Mucosa of gallbladder (tissue), 1 donor: ENCODE measurements at places on chromosomes 2 and 18. TPM values are rescaled to one million over a fixed set of nuclear protein-coding genes. Genes with fewer than 3 reads are reported as not detected.

The KCNJ13 gene
- total RNA-seq, result 3.0 TPM

The DYTN gene
- total RNA-seq, result not detected

The IHH gene
- total RNA-seq, result 12.8 TPM

The ST8SIA5 gene
- 0.29 TPM for total RNA-seq

The SLC25A12 gene
- total RNA-seq, result 9.2 TPM

The CTNNA2 gene
- 0.37 TPM for total RNA-seq

The CELF4 gene
- total RNA-seq, result 3.8 TPM

The SPEG gene
- total RNA-seq, result 80.5 TPM

DNA sequence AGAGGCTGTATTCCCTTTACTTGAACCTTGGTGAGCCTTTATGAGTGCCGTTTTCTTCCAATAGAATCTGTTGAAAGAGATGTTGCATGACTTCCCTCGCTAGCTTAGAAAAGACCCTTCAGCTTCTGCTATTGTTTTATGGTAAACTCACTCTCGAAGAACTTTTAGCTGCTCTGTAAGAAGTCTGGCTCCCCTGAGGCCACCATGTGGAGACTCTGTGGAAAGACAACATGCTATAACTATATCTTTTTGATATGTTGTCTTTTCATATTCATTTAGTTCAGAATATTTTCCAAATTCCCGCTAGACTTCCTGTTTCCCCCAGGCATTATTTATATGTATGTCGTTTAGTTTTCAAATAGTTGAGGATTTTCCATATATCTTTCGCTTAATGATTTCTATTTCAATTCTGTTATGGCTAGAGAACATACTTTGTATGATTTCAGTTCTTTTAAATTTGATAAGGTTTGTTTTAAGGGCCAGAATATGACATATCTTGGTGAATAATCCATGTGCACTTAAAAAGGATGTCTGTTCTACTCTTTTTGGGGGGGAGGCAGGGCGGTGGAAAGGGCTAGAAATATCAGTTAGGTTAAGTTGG is 64.1 kb downstream of the PTPN4 start:
- no peak for DNase-seq

GRCh38 chr18:22167091-22167470 is 2.3 kb upstream of the GATA6 start:
- DNase-seq, result no peak

DNA sequence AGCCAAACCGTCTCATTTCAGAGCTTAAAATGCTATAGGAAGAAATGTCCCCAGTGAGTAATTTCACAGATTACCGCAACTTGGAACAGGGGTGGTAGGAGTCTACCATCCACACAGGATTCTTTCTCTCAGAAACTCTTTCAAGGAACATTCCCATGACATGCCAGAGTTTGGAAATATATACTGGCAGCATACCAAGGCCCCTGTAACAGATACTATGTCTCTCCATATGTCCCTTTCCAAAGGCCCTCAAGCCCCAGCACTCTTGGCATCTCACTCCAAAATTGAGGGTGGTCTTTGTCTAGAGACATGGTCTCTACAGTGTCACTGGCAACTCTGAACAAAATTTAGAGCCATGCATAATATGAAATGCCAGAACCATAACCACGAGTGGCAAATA is 11.0 kb downstream of the FIGLA start:
- DNase-seq, result no peak

DNA sequence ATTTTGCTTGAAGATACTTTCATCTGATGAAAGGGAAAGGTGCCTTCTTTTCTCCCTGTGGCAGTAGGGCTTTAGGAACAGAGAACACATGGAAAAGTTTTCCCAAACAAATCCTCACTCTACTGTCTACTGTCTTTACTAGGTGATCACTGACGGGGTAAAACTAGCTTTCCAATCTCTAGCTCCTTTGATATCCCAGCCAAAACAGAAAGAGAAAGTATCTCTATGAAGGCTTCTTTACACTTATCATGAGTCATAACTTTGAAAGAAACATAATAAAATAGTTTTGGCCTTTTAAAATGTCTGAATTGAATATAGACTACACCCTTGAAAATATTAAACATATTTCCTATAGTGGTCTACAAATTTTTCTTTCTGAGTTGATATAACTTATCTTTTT is 214.5 kb downstream of the DSEL start:
- no peak for DNase-seq

- no peak for DNase-seq
Observed at GRCh38 chr2:232541195-232541960, 1.9 kb downstream of the CHRNG start.

GRCh38 chr2:221195829-221196228 is 376.3 kb downstream of the EPHA4 start:
- no peak for DNase-seq

DNA sequence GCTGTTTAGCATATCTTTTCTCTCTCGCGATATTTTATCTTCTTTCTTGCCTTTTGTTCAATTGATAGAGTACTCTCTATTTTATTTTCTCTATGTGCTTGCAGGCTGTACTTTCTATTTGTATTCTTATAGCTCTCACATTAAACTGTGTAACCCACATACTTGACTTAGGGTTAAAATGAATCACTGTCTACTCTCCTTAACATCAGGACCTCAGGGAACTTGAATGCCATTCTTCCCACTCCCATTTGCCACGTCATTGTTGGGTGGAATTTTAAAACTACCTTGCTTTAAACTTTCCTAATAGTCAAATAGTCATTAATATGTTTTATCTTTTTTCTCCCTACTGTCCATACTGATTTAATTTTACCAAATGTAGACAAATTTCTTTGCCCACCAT is 269.7 kb downstream of the ALPK2 start:
- DNase-seq, result no peak

DNA sequence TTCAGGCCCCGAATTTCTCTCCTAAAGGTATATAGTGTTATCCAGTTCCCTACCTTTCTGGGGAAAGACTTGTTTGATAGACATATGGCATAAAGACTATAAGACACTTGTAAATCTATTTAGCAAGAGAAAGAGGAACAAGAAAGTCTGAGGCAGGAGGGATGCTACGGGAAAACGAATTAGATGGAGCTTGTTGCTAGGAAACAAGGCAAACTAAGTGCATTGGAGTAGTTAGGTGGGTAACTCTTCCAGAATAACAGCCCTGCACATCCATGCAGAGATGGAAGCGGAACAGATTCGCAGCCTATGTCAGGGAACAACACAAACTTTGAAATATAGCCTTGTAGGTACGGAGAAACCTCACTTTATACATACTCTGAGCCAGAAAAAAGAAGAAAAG is 810.3 kb upstream of the CRIM1 start:
- no peak for DNase-seq

DNA sequence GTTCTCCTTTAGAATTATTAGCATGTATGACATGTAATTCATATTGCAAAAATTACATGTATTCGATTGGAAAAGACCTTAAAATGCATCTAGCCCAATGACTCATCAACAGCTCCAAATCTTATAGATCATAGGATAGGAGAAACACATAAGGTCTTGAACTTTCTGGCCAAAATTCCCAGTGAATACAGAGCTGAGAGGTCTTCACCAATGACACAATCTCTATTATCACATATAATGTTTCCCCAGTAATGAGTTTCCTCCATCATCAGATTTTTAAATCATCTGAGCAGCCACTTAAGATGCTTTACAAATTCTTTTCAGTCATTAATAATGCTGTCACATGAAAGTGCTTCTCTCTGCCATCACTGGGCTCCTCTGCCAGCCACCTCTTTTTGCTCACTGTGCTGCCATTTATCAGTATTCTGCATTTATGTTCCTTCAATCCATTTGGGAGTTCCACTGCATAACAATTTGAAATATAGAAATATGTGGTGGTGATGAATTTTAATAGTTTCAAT is 804.9 kb downstream of the SUCLG1 start:
- DNase-seq, result no peak

DNA sequence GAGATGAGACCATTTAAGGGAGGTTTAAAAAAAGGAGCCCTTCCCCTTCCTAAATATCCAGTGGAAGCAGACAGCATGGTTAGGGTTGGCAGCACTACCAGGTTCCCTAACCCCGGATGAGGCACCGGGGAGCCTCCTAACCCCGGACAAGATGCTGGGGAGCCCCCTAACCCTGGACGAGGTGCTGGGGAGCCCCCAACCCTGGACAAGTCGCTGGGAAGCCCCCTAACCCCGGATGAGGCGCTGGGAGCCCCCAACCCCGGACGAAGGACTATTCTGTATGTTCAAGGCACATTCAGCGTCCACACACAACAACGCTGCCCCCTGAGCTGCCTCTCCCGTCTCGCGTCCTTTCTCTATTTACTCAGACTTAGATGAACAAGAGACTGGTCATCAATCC is 51.9 kb downstream of the ANKMY1 start:
- DNase-seq, result no peak

DNA sequence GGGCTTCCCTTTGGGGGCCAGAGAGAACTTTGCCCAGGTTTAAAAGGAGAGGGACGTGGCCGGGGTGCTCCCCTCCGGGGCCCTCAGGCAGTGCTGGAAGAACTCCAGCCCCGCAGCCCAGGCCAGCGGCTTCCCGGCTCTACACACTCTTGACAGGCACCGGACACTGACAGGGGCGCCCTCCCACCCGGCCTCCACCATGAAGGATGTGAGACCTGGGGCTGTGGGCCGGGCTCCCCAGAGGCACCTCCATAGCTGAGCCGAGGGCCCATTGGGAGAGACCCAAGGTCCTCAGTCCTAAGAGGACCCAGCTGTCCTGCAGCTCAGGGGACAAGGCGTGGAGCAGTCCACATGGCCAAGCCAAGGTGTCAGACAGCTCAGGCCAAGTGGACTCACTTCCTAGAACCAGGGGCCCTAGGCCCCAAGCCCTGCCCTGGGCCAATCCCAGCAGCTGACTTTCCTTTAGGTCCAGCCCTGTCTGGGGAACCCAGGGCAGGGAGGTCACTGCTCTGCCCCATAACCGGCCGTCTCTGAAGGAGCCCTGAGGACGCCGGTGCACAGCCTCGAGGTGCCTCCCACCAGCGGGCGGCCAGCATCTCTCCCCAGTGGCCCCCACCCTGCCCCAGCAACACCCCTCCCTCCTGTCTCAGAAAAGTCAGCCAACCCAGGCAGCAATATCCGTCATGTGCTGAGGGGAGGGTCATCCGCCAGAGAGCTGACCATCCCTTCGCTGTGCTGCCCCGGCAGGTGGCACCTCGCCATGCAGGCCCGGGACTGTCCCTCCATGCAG is 51.8 kb downstream of the BIN1 start:
- no peak for DNase-seq

- DNase-seq, result no peak
Observed at GRCh38 chr18:73752546-73752945, 395.1 kb downstream of the FBXO15 start.

DNA sequence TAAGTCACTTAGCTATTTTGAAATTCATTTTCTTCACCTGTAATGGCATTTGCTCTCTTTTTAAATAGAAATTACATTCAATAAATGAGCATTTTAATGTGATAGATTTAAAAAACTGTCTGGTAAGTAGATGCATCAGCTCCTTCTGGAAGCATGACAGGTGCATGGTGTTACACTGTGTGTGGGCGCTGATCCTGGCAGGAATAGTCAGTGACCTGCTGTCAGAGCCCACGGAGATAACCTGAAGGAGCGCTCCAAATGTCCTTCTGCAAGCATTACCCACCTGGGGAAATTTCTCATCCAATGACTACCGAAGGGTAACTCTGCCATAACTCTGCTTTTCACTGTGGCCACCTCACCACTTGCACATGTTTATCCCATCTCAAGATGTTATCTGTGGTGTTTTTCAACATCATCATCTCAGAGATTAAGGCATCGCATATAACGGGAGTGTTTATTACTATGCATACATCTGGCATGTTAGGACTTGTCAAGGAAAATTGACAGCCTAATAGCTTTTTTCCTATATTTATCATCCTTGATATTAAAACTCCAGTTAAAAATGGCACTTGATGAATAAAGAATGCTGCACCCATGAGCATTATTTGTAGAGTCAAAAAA is 637.3 kb downstream of the ERBB4 start:
- no peak for DNase-seq

- no peak for DNase-seq
Observed at GRCh38 chr18:80035997-80036396, 1.8 kb downstream of the RBFA start.

DNA sequence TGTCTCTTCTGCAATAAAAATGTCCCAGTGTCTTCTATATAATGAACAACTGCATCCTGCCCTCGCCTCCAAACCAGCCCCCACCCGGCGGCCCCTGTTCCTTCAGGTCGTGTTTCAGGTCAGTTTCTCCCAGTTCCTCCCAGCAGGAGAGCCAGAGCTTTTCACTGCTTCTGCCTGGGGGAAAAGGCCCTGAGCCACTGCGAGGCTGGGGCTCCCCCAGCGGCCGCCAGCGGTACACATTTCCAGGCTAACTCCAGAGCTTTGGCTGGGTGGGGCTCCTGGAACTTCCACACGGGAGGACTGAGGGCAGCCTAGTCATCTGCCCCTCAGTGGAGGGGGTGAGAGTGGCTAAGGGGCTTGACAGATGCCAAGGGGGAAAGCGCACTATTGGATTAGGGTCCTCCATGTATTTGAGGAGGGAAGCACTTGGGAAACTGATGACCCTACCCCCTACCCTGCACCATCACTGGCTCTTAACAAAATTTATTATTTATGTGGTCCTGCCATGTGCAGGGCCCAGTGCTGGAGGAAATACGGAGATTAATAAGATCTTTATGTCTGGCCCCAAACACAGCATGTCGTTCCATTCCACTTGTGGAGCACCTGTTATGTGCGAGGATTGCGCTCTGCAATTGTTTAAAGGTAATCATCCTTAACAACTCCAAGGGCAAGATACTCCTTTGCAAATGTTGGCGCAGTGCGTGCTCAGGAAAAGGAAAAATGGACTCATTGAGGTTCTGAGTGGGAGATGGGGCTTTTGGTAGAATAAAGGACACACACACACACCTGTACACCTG is 17.3 kb upstream of the CYS1 start:
- DNase-seq, result peak; percentile 62

DNA sequence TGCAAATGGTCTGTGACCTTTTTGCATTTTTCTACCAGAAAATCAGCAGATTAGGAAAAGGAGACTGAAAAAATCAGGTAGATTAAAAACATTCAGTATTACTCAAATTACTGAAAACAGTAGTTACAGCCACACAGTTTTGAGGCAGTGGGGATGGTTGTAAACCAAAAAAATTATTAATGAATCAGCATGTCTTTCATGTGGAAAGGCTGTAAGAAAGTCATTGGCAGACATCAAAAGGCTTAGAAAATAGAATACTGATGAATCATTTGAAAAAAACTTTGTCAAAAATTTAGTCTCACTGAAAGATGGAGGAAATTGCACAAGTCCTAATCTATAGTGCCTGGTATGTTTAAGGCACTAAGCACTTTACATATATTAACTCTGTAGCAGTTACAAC is 133.9 kb upstream of the GCFC2 start:
- no peak for DNase-seq

GRCh38 chr2:153020201-153020600 is 301.8 kb downstream of the ARL6IP6 start:
- DNase-seq, result no peak
